ENCODE measurements at places on chromosomes 6 and 20.

- DNase-seq: no peak
Measured at GRCh38 chr6:109687271-109687761, 3.7 kb downstream of the AK9 start.

GRCh38 chr20:44166477-44166876, 20.5 kb downstream of the JPH2 start:
- DNase-seq: no peak

GRCh38 chr6:111970426-111970825, 83.5 kb upstream of the CCN6 start:
- DNase-seq: no peak

GRCh38 chr20:35904982-35905663, 49.2 kb downstream of the SCAND1 start:
- no peak for DNase-seq

Data from neural crest cell (in vitro differentiated cells).